ENCODE measurements at places on chromosomes 4 and X.
A peak's percentile ranks its signal among the peaks of the same experiment; 100 is the strongest.

- DNase-seq = no peak
Observed at GRCh38 chr4:26864899-26865298, 4.3 kb downstream of the STIM2 start.

DNA sequence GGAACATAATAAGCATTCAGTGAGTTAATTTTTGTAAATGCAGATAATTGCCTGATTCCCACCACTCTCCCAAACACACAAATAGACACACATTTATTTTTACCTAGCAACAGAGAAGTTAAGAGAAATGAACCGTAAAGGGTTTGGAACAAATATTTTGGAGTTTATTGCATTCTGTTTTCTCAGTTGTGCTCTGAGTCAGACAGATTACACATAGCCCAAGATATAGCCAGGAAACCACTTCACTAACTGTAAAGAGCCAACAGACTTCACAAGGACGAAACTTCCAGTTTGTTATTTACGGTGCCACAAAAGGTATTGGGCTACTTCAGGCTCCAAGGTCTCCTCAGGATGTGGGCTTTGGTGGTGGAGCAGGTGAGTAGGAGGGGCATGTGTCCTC, 217.0 kb downstream of the BMPR1B start:
- no peak for DNase-seq

DNA sequence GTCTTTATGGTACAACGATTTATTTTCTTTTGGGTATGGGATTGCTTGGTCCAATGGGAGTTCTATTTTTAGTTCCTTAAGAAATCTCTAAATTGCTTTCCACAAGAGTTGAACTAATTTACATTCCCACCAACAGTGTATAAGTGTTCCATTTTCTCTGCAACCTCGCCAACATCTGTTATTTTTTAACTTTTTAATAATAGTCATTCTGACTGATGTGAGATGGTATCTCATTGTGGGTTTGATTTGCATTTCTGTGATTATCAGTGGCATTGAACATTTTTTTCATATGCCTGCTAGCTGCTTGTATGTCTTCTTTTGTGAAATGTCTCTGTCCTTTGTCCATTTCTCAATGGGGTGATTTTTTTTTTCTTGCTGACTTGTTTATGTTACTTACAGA, 42.8 kb downstream of the UCHL1 start:
- DNase-seq = no peak

GRCh38 chr4:187606581-187606980, 389.0 kb upstream of the ZFP42 start:
- DNase-seq = peak; percentile 88

DNA sequence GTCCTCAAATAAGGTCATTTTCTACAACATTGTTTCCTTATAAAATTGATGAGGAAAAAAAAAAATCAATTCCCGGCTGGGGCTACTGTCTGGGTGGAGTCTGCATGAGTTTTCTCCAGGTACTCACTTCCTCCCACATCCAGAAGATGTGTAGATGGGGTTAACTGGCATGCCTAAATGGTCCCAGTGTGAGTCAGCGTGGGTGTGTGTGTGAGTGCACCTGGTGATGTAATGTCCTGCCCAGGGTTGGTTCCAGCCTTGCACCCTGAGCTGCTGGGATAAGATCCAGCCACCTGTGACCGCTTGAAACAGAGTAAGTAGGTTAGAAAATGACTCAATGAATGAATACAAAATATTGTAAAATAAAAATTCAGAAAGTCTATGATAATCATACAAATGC, 11.1 kb downstream of the USP26 start:
- no peak for DNase-seq

GRCh38 chr4:83229791-83230190, 54.8 kb downstream of the COQ2 start:
- DNase-seq = no peak

DNA sequence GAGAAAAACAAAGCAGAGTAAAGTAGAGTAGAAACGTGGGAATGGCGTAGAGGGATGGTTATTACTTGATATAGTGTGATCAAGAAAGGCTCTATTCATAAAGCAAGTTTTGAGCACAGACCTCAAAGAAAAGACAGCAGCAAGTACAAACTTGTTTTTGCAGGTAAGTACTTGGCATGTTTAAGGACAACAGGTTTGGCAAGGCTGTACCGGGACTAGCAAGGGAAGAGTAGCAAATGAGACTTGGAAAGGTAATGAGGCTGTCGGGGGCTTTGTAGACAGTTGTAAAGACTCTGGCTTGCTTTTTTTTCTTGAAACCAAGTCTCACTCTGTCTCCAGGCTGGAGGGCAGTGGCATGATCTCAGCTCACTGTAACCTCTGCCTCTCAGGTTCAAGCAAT, 40.9 kb downstream of the NEK1 start:
- no peak for DNase-seq

All from COLO829 (cell line).